Urothelium cell line (cell line): ENCODE measurements at places on chromosomes 3 and 15.

- no peak for DNase-seq
Measured at GRCh38 chr3:149977386-149977785, 6.7 kb upstream of the PFN2 start.

DNA sequence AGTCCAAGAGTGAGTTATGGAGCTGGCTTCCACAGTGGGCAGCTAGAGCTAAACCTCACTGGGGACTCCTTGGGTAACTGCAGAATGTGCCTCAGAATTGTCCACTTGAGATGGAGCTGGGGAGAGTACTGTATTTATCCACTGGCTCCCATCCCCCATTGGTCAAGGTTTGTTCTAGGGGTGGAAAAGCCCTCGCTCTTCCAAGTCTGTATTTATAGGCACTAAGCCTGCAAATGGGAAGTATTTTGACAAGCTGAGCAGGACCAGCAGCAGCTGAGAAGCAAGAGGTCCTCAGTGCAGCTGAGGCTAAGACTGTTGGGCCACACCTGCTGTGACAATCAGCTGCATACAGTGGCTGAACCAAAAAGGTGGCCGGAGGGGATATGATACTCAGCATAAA is 5.8 kb downstream of the USP13 start:
- DNase-seq, result no peak

- no peak for DNase-seq
Measured at GRCh38 chr3:169227911-169228310, 435.6 kb downstream of the MECOM start.

DNA sequence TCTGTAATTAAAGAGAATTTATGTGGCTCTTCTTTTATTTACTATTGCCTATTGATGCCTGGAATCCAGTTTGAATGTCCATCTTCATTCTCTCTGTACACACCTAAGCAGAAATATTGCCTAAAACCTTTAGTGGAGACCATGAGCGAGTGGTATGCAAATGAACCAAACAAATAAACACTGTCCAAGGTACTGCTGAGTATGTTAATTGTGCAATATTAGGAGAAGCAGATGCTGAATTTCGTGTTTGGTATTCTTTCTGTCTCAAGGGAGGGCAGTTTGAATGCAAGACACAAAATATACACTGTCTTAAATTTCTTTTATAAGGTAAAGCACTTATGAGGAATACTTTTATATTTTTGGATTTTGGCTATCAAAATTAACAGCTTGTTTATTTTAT is 440.9 kb downstream of the RBMS3 start:
- no peak for DNase-seq

GRCh38 chr3:172982736-172983364 is 158.2 kb downstream of the SPATA16 start:
- DNase-seq, result peak; percentile 5

- DNase-seq, result no peak
Measured at GRCh38 chr3:196418601-196419000, 13.6 kb downstream of the UBXN7 start.
